ENCODE measurements at places on chromosomes 2 and 18.

DNA sequence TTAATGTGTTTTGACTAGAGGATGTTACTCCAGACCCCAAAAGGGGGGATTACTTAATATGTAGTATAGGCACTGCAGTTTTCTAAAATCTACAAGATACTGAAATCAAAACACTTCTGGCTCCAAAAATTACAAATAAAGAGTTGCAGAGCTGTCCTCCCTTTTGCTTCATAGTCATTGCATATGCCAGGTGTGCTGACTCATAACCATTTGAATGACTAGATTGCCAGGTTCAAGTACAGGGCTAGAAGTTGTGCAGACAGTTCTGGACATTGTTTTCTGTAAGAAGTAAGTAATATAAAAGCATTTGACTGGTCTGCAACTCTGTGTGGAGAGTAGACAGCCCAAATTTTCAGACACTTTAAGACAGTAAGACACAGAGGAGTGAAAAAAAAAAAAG, 6.7 kb downstream of the CWC22 start:
- no peak for DNase-seq

DNA sequence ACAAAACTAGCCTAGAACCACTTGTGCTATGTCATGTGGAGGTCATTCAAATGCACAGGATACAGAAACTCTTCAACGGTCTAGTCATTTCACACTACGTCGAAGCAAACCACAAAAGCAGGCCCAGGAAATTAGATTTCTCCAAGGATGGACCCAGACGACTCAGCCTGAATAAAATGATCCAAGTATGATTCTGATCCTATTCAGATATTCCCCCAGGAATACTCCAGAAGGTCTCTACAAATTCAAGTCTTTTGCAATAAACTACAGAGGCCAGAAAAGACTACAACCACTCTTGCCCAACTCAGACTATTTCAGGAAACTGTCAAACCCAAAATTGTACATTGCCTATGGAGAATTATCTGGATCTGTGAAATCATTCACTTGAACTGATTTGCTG, 422.5 kb downstream of the METTL4 start:
- DNase-seq = no peak

DNA sequence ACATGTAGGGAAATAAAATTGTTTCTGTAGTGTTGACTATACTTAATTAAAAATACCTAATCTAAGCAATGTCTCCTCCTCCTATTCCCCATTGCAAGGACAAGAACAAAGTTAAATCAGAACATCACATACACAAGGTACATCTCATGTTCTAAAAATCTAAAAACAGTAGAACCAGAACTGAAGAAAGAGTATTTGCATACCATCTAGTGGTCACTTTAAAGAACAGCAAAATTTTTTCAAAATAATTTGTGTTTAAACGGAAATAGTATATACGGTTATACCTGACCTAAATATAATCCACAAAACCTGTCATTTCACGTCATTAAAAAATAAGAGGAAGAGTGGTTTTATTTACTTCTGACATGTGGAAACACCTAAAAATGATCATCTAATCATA, 294.3 kb upstream of the KCNH7 start:
- DNase-seq = no peak

GRCh38 chr2:60098996-60099395, 454.5 kb downstream of the BCL11A start:
- no peak for DNase-seq

- DNase-seq = peak; percentile 22
Measured at GRCh38 chr2:29923110-29923721, 1.8 kb upstream of the ALK start.

DNA sequence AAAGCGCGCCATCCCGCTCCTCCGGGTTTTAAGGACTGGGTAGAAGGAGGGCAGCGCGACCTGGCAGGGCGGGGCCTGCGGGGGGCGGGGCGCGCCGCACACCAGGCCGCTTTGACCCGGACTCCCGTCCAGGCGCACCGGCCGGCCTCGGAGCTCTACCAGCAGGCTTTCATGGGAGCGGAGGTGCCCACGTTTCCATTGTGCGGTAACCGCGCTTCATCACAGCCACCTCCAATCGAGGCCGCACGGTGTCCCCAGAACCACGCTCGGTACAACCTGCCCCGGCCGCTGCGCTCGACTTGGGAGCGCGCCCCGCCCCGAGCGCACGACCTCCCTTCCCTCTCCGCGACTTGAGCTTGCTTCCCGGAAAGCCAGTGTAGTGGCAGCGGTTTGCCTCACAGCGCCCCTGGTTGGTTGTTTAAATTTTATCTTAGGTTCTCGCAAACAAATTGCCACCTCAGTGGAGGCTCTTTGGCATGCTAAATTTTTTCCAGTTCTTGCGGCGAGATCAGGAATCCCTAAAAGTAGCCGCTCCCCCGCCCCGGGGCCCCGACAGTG, 280 bp upstream of the CYP1B1 start:
- no peak for DNase-seq

GRCh38 chr2:109129921-109130722, 1.1 kb downstream of the SH3RF3 start:
- no peak for DNase-seq

DNA sequence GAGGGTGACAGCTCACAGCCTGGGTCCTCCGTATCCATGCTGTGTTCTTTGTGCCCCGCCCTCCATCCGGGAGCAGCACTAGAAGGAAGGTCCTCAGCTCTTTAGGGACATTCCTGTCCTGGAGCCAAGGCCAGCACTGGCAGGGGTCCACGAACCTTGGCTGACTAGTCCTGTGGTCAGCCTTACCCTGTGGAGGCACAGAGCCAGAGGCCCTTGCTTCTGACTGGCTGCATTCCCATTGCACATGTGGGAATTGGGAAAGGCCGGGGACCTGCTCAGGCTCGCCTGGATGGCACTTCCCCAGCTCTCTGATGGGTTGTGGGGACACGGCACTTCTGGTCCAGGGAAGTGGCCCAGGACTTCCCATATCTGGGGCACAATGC, 24.9 kb upstream of the RHOB start:
- no peak for DNase-seq
